ENCODE measurements at places on chromosomes 1 and 21. TPM values are rescaled to one million over a fixed set of nuclear protein-coding genes. Genes with fewer than 3 reads are reported as not detected.
A peak's percentile ranks its signal among the peaks of the same experiment; 100 is the strongest.

The KIF26B gene
- total RNA-seq: 0.28 TPM

The EPHA10 gene
- not detected for total RNA-seq

The PIK3CD gene
- 256 TPM for total RNA-seq

The SPRR2B gene
- not detected for total RNA-seq

The C1orf53 gene
- total RNA-seq: 0.55 TPM

The GLRX2 gene
- 37.6 TPM for total RNA-seq

The RNF186 gene
- not detected for total RNA-seq

The C1orf167 gene
- total RNA-seq: not detected

The CD48 gene
- 304 TPM for total RNA-seq

The PADI2 gene
- 0.09 TPM for total RNA-seq

The GNG4 gene
- 0.53 TPM for total RNA-seq

The BRDT gene
- total RNA-seq: not detected

The NR1I3 gene
- total RNA-seq: not detected

The ZNF593 gene
- total RNA-seq: 40.1 TPM

The TCP10L gene
- not detected for total RNA-seq

The C1QA gene
- not detected for total RNA-seq

DNA sequence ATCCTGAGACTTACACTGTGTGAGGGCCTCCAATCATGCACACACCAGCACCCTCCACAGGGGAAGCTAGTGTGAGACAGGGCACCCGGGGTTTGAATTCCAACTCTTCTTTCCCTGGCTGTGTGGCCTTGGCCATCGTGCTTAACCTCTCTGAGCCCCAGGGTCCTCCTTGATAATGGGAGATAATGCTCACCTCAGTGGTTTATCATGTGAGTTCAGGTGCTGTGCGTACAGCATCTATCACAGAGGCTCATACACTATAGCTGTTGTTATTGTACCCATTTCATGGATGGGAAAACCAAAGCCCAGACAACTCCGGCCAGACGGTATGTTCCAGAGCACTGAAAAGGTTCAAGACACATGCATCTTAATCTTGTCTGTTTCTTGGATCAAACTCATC lies 16.0 kb upstream of the UBXN10 start:
- H3K27me3 ChIP-seq: no peaks in the 10 kb centered on the region
- H3K4me3 ChIP-seq: no peak overlapping the region
- no peak for DNase-seq

- peaks cover 9% of the 10 kb centered on the region for H3K4me1 ChIP-seq
- no peak overlapping the region for H3K27ac ChIP-seq
- no peaks in the 10 kb centered on the region for H3K36me3 ChIP-seq
- DNase-seq: peak; percentile 66
- peaks cover 26% of the 10 kb centered on the region for H3K27me3 ChIP-seq
Measured at GRCh38 chr1:21647431-21648351, 21.5 kb downstream of the RAP1GAP start.

DNA sequence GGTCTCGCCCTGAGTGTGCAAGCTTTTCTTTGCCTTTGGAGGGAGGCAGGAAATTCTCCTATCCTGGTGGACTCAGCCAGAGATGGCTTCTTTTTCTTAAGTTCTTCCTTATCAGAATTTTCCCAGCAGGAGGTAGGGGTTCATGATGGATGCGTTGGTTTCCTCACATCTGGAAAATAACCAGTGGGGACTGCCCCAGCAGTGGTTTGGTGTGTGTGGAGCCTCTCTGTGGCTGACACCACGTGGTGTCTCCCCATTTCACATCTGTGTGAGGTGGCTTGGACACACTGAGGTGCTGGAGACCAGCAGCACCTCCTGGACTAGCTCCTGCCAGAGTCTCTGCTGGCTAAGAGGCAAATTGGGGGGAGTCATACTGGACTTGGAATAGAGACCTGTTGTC lies 32.6 kb downstream of the B3GALT5 start:
- no peaks in the 10 kb centered on the region for H3K36me3 ChIP-seq
- DNase-seq: no peak
- no peak overlapping the region for H3K4me3 ChIP-seq

DNA sequence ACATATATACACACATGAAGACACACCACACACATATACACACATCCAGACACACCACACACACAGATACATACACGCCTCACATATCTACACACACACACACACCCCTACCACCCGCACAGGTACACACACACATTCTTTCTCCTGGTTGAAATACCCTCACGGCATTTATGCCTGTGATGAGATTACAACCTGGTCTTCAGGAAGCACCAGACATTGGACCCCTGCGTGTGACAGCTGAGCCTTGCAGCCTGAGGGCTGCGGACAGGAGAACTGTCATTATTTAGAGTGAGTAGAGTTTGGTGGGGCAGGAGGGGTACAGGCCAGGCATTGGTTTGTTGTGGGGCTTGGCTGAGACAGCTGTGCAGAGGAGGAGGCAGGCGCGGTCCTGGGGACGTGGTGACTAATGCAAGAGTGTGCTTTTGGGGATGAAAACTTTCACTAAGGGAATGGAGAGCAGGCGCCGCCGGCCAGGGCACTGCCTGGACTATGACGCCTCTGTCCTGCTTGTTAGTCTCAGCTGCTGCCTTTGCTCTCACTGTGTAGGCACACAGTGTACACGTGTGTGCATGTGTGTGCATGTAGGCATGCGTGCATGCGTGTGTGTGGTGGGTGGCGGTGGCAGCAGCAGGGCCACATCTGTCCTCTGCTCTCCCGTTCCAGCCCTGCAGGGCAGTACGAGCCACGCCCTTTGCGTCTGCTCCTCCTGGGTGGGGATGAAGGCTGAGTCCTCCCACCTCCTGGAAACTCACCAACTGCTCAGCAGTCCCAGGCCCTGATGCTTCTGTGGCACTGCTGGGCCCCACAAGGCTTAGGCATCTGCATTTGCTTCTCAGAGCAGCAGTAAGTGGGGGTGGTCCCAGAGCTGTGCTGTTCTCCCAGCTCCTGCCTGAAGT lies 57.6 kb downstream of the SPSB1 start:
- no peaks in the 10 kb centered on the region for H3K27me3 ChIP-seq
- H3K36me3 ChIP-seq: no peaks in the 10 kb centered on the region
- H3K4me3 ChIP-seq: no peak overlapping the region
- DNase-seq: no peak

- no peak for DNase-seq
- peaks cover 6% of the 10 kb centered on the region for H3K27me3 ChIP-seq
- H3K4me1 ChIP-seq: no peaks in the 10 kb centered on the region
- H3K36me3 ChIP-seq: no peaks in the 10 kb centered on the region
Measured at GRCh38 chr1:78286686-78287085, 204.1 kb upstream of the PTGFR start.

DNA sequence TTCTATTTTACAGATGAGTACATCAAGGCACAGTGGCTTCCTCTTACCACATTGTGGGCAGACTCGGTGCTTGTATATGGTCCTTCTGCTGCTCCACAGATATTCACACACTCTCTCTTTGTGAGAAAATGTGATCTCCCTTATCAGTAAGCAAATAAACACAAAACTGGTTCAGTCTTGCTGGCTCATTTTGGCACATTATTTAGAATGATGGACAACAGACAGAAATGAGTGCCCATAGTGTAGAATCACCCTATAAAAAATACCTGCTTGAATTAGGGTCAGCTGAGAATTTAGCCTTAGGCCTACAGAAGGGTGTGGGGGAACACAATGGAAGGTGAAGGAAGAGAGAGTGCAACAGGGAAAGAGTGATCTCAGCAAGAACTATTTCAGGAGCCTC lies 423.1 kb downstream of the HLX start:
- DNase-seq: no peak
- H3K36me3 ChIP-seq: no peaks in the 10 kb centered on the region
- H3K27me3 ChIP-seq: peaks cover 3% of the 10 kb centered on the region

DNA sequence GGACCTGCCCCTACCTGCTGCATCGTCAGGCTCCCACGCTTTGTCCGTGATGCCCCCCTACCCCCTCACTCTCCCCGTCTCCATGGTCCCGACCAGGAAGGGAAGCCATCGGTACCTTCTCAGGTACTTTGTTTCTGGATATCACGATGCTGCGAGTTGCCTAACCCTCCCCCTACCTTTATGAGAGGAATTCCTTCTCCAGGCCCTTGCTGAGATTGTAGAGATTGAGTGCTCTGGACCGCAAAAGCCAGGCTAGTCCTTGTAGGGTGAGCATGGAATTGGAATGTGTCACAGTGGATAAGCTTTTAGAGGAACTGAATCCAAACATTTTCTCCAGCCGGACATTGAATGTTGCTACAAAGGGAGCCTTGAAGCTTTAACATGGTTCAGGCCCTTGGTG lies 8.9 kb downstream of the SPATA46 start:
- no peak for DNase-seq
- peaks cover 3% of the 10 kb centered on the region for H3K27me3 ChIP-seq
- H3K4me1 ChIP-seq: no peaks in the 10 kb centered on the region
- no peak overlapping the region for H3K4me3 ChIP-seq

- DNase-seq: no peak
- H3K4me1 ChIP-seq: no peaks in the 10 kb centered on the region
- no peak overlapping the region for H3K4me3 ChIP-seq
- no peaks in the 10 kb centered on the region for H3K27me3 ChIP-seq
- H3K27ac ChIP-seq: no peak overlapping the region
Measured at GRCh38 chr1:189929501-189930099, 548.1 kb downstream of the BRINP3 start.

- H3K27ac ChIP-seq: no peak overlapping the region
- H3K4me1 ChIP-seq: peaks cover 17% of the 10 kb centered on the region
- no peak overlapping the region for H3K4me3 ChIP-seq
- no peaks in the 10 kb centered on the region for H3K27me3 ChIP-seq
- H3K36me3 ChIP-seq: peaks cover 34% of the 10 kb centered on the region
Measured at GRCh38 chr1:243287123-243287460, 31.3 kb downstream of the SDCCAG8 start.

GRCh38 chr1:19402031-19402813 lies 83.1 kb downstream of the CAPZB start:
- DNase-seq: no peak
- peaks cover 24% of the 10 kb centered on the region for H3K4me1 ChIP-seq
- H3K4me3 ChIP-seq: no peak overlapping the region
- H3K27ac ChIP-seq: peak overlapping the region; percentile 58

DNA sequence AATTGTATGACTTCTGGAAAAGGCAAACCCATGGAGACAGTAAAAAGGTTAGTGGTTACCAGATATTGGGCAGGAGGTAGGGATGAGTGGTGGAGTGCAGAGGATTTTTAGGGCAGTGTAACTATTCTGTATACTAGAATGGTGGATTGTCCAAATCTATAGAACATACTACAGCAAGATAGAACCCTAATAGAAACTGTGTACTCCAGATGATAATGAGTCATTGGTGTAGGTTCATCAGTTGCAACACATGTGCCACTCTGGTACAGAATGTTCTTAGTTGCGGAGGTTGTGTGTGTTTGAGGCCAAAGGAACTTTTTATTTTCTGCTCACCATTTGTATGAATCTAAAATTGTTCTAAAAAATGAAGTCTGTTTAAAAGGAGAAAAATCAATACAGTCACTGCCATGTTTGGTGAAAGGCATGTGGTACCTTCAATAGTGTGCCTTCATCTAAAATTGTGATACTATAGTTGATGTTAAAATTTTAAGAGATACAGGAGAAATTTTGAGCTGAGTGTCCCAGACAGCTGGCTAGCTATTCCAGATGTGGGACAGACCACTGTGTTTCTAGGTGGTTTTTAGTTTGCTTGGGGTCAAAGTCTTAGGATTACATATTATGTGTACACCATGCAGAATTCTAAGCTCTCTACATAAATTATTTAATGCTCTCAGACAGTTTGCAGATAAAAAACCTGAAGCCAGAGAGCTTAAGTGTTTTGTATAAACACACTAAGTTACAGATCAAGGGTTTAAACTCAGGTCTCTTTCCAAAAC lies 150.5 kb downstream of the RPS6KC1 start:
- no peak overlapping the region for H3K27ac ChIP-seq
- no peaks in the 10 kb centered on the region for H3K4me1 ChIP-seq
- DNase-seq: no peak
- peaks cover 29% of the 10 kb centered on the region for H3K36me3 ChIP-seq

- peaks cover 56% of the 10 kb centered on the region for H3K27me3 ChIP-seq
- H3K27ac ChIP-seq: peak overlapping the region; percentile 75
- peaks cover 28% of the 10 kb centered on the region for H3K4me1 ChIP-seq
Measured at GRCh38 chr1:65830306-65830705, 37.6 kb downstream of the PDE4B start.

- H3K27ac ChIP-seq: no peak overlapping the region
- H3K4me3 ChIP-seq: no peak overlapping the region
- H3K27me3 ChIP-seq: no peaks in the 10 kb centered on the region
- no peak for DNase-seq
Measured at GRCh38 chr1:13723810-13724209, 23.8 kb downstream of the PRDM2 start.

DNA sequence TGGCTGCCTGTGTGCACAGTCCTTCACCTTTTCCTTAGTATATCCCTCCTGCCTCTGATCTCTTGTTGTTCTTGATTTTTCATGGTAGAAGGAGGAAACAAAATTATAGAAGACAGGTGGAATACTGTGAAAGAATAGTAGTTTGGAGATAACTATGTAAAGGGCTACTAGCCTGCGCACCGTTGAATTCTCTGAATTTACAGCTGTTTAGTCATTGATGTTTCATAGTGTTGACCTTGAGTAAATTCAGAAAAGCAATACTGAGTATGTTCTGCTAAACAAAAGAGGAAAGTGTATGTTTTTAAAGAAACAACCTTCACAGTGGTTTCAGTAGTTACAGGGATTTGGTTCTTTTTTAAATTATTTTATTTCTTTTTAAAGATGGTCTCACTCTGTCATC lies 18.1 kb downstream of the CAMTA1 start:
- no peaks in the 10 kb centered on the region for H3K36me3 ChIP-seq
- H3K27me3 ChIP-seq: no peaks in the 10 kb centered on the region
- peaks cover 21% of the 10 kb centered on the region for H3K4me1 ChIP-seq
- no peak overlapping the region for H3K27ac ChIP-seq

DNA sequence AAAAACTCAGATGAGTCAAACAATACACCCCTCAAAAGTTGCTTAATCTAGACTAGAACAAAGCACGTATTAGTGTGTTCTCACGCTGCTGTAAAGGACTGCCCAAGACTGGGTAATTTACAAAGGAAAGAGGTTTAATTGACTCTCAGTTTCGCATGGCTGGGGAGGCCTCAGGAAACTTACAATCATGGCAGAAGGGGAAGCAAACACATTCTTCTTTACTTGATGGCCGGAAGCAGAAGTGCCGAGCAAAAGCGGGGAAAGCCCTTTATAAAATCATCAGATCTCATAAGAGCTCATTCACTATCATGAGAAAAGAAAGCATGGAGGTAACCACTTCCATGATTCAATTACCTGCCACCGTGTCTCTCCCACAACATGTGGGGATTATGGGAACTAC lies 10.1 kb downstream of the JAM2 start:
- peaks cover 7% of the 10 kb centered on the region for H3K27me3 ChIP-seq
- no peak overlapping the region for H3K4me3 ChIP-seq
- no peaks in the 10 kb centered on the region for H3K36me3 ChIP-seq
- H3K4me1 ChIP-seq: no peaks in the 10 kb centered on the region

- H3K27me3 ChIP-seq: peaks cover 4% of the 10 kb centered on the region
- H3K4me3 ChIP-seq: no peak overlapping the region
Measured at GRCh38 chr1:23013657-23014056, 2.0 kb downstream of the TEX46 start.
